Caudate nucleus (tissue), 63 donors: ENCODE measurements at places on chromosomes 5 and 9.
A peak's percentile ranks its signal among the peaks of the same experiment; 100 is the strongest.

GRCh38 chr5:75536694-75537360 is 25.1 kb downstream of the POLK start:
- DNase-seq = no peak

- DNase-seq = peak; percentile 46
Observed at GRCh38 chr5:123875561-123876275, 363.7 kb downstream of the CSNK1G3 start.

GRCh38 chr9:135356796-135357195 is 122.8 kb upstream of the PPP1R26 start:
- DNase-seq = no peak

DNA sequence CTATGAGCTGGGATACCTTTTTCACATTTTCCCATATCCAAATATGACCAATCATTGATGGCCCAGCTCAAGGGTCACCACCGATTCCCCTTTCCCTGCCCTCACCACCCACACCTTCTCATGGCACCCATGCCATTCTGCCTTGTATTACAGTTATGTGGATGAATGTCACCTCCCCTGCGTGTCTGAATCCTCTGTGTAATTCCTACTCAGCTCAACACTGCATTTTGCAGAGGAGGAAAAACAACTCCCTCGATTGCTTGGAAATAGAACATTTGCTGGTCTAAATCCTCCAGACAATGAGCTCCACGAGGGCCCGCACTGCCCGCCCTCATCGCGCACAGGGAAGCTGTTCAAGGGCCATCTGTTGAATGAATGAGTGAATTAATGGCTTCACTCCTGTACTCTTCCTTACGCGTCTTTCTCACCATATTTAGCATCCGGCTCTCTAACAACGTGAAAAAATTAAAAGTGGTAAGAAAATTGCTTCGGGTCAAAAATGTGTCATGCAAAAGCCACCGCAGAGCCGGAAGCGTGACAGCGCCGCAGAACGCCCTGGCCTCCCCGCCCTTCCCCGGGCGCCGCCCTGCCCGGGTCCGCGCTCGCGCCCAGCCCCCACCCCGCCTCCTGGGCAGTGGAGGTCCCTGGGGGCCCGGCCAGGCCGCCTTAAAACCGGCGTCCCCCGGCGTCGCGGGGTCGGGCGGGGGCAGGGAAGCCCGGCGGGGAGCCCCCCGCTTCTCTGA is 704 bp downstream of the SUSD1 start:
- no peak for DNase-seq

DNA sequence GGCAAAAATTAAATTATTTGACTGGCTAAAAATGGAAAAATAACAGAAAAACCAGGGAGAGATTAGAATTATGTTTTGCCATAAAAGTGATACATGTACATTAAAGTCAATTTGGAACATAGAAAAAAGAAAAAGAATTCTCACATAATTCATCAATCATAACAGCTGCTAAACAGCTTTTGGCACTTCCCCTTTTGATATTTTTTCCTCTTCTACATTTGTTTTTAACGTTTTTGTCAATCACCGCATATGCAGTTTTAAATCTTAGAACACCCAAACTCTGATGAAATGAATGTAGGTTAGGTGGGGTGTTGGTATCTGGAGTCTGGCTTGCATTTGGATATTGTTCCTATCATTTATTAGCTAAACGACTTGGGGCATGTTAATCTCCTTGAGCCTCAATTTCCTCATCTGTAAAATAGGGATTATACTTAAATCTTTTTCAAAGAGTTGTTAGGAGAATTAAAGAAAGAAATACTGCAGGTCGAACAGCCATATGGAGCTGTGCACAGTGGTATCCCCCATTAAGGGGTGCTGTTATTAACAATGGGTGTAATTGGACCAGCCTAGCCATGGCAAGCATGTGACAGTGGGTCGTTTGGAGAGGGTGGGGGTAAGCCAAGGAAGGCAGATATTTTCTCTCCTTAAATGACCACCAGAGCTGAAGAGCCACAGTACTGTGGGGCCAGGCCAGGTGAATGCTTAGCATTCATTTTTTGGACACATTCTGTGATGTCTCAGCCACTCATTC is 22.6 kb downstream of the NPR3 start:
- no peak for DNase-seq

GRCh38 chr9:16729651-16730050 is 140.8 kb downstream of the BNC2 start:
- no peak for DNase-seq

DNA sequence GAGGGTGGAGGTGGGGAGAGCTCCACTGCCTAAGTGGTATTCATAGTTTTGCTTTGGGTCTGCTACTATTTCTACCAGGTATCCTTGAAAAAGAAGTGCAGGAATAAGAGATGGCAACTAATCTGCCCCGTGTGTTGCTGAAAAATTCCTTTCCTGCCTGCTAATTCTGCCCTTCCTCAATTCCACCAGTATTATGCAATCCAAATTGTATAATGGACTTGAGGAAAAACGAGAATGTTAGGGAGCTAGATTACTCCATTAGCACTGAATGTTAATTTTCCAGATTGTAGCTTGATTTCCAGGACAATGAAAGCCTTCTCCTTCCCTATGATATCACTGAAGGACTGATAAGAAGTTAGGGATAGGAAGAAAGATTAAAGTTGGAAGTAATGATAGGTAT is 16.9 kb downstream of the ADAM19 start:
- no peak for DNase-seq

- no peak for DNase-seq
Observed at GRCh38 chr9:77427256-77427927, 220.7 kb downstream of the GNA14 start.

DNA sequence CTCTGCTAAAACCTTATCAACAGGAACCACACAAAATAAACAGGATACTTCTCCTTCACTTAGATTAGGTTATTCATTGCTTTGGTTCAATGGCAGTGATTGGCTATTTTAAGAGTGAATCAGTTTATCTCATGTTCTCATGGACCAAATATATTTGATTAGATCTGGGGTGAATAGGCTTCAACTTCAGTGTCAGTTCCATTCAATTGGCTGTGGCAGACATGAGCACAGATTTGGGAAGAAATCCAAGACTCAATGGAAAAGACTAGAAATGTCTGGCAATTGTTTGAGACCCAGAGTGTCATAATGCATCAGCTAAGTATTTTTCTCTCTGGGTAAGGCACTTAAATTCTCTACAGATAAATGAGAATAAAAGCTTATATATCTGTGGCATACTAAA is 37.1 kb downstream of the CDH18 start:
- no peak for DNase-seq

- no peak for DNase-seq
Observed at GRCh38 chr5:168249923-168250322, 41.5 kb upstream of the WWC1 start.

GRCh38 chr9:128106181-128106939 is 21.2 kb downstream of the PTGES2 start:
- DNase-seq = no peak

DNA sequence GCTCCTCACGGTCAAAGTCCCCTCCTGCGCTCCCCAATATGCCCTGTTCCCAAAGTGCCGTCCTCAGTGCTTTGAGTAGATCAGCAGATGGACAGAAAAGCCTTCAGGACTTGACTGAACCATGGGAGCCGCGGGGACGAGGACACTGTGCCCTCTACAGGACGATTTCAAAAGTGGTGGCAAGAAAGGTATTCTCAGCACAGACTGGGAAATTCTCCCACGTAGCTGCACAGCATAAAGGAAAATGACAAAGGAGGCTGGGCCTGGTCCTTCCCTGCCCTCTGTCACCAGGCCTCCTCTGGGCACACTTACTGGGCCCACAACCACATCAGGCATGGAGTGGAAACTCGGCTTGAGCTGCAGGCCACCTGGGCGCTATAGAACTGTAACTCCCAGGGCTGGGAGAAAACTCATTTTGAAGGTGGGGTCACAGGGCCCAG is 16.7 kb upstream of the MTMR12 start:
- no peak for DNase-seq

- DNase-seq = no peak
Observed at GRCh38 chr9:19155106-19155935, 28.0 kb upstream of the PLIN2 start.

- no peak for DNase-seq
Observed at GRCh38 chr5:103166706-103167105, 46.6 kb downstream of the PPIP5K2 start.

DNA sequence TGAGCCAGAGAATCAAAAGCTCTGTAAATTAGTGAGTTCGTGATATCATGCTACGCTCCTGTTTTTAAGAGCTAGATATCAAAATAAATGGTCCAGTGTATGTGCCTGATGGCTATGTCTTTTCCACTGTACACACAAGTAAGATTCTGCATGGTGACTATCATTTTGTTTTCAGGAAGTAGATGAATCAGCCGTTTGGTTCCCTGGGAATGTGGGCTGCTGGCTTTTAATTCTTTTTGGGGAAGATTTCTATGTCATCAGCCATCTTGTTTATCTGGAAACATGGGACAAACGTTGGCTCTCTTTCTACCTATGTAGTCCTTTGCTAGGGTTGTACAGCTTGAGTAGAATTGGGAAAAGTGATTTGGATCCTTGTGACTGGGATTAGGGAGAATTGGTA is 126.7 kb downstream of the GRIA1 start:
- no peak for DNase-seq

- no peak for DNase-seq
Observed at GRCh38 chr5:160837749-160838593, 14.0 kb downstream of the ATP10B start.

DNA sequence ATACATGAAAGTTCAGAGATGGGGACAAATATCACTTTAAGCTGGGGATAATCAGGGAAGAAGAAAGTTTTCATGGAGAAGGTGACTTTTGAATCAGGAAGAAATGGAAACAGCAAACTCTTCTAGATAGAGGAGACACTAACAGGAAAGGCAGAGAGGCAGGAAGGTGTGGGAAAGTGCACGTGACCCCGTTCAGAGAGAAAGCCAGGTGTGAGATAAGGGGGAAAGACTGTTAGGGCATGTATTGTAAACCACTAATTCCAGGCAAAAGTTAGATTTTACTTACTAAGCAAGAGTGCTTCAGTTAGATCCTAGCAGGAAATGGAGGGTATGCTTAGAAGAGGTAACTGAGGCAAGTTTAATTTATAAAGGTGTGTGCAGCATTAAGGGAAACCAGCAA is 58.5 kb downstream of the PDCD1LG2 start:
- no peak for DNase-seq

- no peak for DNase-seq
Observed at GRCh38 chr9:94945197-94946144, 219.0 kb downstream of the AOPEP start.

- DNase-seq = no peak
Observed at GRCh38 chr9:16357828-16358227, 512.6 kb downstream of the BNC2 start.

DNA sequence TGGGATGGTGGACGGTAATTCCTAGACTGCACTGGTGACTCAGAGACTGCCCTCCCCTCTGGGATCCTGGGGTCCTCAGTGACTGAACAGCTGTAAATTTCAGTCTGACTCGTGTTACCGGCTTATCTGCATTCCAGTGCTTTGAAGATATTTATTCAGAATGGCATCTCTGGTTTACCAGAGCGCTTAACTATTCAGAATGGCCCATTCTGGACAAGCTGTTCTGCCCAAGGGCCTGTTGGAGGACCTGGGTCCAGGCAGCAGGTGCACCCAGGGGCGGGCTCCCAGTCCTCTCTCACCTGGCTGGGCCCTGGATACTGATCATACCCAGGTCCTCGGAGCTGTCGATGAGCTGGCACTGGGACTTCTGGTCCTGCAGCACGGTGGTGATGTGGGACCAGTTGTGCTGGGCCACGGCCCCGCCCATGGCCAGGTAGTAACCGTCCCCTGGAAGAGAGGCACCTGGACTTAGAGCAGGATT is 48.0 kb downstream of the SARDH start:
- DNase-seq = no peak

DNA sequence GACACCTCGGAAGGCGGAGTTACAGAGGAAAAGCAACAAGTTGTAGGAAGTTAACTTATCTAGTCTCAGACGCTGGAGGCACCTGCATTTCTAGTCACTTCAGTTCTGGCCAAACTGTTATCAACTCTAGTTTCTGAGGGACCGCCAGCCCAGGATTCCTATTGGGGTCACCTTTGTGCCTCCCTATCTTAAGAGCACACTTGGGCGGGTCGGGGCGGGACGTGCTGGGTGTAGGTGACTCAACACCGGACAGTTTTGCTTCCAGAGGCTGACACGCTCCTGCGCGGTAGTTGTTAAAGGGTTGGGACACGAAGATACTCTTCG is 679 bp upstream of the KDM4C start:
- DNase-seq = no peak

DNA sequence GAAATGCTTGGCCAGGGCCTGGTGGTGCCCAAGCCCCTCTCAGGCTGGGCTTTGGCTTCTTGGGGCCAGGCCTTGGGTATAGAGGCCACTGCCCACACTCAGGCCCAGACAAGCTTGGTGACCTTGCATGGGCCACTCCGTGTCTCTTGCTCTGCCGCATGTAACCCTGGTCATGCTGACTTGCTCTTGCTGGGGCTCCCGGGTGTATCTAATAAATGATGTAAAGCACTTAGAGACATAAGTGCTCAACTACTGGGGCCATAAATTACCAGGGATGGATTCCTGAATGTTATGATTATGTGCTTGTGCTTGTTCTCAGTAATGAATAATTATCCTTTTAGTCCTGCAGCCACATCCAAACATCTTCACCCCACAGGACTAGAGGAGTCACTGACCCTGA is 54.0 kb downstream of the C5orf15 start:
- no peak for DNase-seq

DNA sequence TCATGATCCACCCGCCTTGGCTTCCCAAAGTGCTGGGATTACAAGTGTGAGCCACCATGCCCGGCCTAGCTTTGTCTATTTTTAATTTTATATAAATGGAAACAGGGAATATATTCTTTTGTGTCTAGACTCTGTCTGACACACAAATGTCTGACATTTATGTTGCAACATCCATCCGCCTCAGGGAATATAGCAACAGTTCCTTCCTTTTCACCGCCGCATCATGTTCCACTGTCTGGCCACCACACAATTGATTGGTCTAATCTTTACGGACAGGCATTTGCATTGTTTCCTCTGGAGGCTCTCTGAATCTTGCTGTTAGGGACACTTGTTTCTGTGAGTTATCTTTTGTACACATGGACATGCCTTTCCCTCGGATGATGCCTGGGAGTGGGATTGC is 20.1 kb upstream of the TBC1D9B start:
- DNase-seq = no peak

GRCh38 chr5:167812871-167813270 is 478.6 kb upstream of the WWC1 start:
- DNase-seq = no peak

- no peak for DNase-seq
Observed at GRCh38 chr5:29089591-29090130, 2051.3 kb upstream of the CDH9 start.

DNA sequence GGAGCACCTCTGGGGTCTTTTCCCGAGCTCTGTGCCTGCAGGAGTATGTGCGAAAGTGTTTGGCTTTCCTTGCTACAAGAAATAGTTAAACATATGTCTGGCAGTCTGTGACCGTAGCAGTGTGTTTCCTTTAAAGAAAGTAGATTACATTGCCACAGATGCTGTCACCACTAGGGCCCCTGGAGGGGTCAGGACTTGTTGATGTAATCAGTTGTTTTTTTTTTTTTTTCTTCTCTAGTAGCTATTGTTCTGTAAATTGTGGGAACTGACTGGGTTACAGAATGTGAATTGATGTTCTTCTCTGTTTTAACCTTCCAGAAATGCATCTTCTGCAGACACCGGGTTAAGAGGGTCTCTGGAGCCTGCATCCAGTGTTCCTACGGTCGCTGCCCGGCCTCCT is 345.6 kb downstream of the KDM4C start:
- DNase-seq = no peak

GRCh38 chr9:36153746-36154145 is 15.4 kb upstream of the CCIN start:
- DNase-seq = no peak

GRCh38 chr9:117184173-117184572 is 230.7 kb downstream of the ASTN2 start:
- no peak for DNase-seq

- DNase-seq = peak; percentile 12
Observed at GRCh38 chr5:68962757-68963484, 130.9 kb upstream of the SLC30A5 start.
